NCI-H2107 (cell line): ENCODE measurements at places on chromosomes 5 and 9.

DNA sequence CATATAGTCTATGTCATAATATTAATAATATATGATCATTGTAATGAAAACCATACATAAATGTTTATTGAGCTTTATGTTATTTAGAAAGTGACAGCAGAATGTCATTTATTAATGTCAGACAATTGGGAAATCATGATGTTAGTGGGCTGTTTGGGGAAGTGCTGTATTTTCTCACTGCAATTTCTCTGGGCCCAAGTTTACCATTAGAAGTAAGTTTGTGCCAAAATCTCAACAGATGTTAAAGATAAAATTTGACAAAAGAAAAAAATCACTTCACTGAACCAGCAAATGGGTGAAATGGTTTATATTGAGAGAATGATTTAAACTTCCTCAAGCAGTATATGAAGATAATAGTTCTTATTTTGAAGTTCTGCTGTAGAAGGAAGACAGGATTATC lies 433.2 kb upstream of the SMARCA2 start:
- DNase-seq: no peak

GRCh38 chr9:115759426-115759825 lies 394.2 kb upstream of the PAPPA start:
- no peak for DNase-seq

- no peak for DNase-seq
Measured at GRCh38 chr5:178078197-178079010, 34.9 kb upstream of the N4BP3 start.

GRCh38 chr5:150358261-150359095 lies 981 bp downstream of the TCOF1 start:
- no peak for DNase-seq

GRCh38 chr9:34993502-34994259 lies 4.1 kb downstream of the DNAJB5 start:
- DNase-seq: no peak

- DNase-seq: no peak
Measured at GRCh38 chr5:158463188-158463587, 604.2 kb upstream of the CLINT1 start.

GRCh38 chr5:178071108-178071507 lies 42.2 kb upstream of the N4BP3 start:
- DNase-seq: no peak
